NCI-H1105 treated with DMSO at 0.1 percent for 48 hours (cell line): ENCODE measurements at places on chromosomes 5 and 9.

GRCh38 chr5:113331209-113331551, 103.6 kb downstream of the TSSK1B start:
- DNase-seq = no peak

- no peak for DNase-seq
These were observed 125.4 kb downstream of the CDC42SE2 start for GRCh38 chr5:131389096-131389868.

- no peak for DNase-seq
These were observed 351 bp upstream of the MSX2 start for GRCh38 chr5:174723979-174724483.

DNA sequence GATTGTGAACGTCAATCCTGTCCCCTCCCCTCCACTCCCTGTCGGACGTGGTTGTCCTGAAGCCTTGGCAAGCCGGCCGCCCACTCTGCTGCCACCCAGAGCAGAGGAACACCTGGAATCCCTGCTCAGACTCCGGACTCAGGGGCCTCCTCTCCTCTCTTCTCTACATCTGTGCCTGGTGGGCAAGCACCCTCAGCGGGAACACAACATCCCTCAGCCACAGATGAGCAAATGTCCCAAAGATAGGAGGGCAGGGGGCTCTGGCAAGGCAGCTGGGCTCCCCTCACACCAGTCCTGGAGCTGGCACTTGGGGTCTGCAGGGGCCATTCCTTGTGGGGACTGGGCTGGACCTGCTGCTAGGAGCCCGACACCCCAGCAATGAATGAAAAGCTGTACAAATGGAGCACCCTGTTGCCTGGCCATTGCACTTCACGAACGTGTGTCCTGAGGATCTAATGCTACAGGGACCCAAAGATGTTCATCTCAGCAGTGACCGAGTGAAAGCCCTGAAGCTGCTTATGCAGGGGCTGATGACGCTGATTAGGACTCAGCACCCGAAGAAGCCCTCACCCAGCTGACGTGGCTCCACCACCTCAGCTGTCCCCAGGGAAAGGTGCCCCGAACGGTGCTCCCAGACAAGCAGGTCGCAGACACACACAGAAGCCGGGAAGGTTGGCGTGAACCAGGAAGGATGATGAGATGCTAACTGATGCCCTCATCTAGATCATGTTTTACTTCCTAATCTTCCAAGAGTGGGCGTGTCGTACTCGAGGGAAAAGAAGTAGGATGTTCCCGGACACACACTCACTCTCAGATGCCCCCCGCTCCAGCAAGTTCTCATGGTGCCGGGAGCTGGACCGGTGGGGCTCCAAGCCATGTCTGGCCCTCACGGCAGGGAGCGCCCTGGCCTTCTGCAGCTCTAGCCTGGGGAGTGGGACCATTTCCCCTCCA, 177.0 kb upstream of the PPP1R26 start:
- no peak for DNase-seq

GRCh38 chr5:10626473-10627013, 62.7 kb downstream of the ANKRD33B start:
- DNase-seq = no peak

DNA sequence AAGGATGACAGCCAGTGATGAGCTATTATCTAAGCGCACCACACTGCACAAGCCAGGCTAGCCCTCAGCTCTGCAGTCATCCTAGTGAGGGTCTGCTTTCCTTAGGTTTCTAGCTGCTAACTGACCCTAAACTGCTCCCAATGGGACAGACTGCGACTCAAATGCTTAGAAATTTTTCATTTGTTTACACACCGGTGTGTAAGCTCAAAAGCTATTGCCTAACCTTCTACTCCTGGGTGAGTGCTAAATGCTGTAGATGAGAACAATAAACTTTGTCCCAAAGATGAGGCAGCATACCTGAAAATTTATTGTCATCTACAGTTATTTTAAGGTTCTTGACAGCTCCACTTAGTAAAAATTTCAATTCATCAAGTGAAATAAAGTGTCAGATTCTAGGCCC, 311.4 kb downstream of the TMEM167A start:
- DNase-seq = no peak

DNA sequence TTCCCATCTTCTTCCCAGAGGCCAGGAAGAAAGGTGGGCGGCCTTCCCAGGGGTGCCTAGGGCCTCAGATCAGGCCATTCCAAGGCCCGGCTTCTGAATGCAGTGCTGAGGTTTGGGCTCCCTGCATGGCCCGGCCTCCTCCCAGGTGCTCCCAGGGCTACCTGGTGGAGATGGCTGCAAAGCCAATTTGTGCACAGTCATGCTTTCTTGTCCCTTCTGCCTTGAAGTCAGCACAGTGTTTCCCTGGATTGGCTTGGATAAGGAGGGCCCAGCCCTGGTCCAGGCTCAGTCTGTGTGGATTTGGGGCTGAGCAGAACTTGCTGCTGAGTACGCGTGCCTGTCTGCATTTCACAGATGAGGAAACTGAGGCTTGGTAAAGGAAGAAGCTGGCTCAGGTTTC, 72.5 kb downstream of the RXRA start:
- no peak for DNase-seq

DNA sequence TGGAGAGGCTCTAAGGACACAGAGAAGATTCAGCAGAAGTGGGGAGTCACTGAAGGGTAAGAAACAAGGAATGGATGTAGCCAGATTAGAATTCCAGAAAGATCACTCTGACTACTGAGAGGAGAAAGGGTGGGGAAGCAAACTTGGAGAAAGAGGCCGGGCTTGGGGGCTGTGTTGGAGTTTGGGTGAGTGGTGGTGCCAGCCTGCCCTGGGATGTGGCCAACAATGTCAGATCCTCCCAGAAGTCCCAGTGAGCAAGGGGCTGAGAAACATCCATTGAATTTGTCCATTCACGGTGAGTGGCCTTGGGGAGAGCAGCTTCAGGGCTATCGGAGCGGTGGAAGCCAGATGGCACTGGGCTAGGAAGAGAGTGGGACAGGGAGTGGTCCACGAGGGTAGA, 60.4 kb downstream of the COL15A1 start:
- DNase-seq = no peak

DNA sequence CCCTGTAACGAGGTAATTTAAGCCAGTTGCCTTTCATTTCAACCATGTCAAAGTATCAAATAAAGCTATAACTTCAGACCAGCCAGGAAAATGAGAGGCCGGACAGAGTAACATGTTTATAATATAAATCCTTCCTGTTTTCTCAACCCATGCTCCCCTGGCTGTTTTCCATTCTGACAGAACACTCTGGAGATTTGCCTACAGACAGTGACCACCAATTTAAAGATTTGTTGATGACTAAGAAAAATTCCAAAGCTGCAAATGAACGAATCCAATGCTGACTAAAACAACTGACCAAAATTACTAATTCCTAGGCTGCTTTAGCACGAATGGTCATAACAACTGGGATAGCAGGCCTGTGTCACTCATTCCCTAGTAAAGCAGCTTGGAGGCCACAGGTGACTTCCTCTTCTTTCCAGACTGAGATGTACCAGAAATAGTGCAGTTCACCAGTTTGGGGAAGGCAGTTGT, 141.4 kb downstream of the AOPEP start:
- DNase-seq = no peak

- no peak for DNase-seq
These were observed 27.3 kb downstream of the FOXE1 start for GRCh38 chr9:97880336-97880735.

GRCh38 chr5:60494635-60495034, 205.3 kb downstream of the DEPDC1B start:
- no peak for DNase-seq

DNA sequence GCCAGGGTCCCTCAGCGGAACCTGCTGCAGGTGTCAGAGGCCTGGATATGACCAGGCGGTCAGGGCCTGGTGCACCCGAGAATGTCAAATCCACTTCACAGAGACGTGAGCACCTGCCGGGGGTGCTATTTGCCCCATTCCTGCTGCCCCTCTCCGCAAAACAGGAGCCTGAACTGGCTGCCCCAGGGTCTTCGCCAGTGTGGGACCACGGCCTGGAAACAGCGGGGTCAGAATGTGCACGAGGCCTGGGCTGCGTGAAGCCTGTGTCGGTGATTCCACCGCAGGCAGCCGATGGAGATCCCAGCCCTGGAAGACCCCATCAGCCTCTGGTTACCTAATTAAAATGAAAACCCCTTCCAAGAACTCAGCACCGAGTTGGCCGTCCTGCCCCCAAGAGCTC, 41.2 kb upstream of the TMEM250 start:
- DNase-seq = no peak

DNA sequence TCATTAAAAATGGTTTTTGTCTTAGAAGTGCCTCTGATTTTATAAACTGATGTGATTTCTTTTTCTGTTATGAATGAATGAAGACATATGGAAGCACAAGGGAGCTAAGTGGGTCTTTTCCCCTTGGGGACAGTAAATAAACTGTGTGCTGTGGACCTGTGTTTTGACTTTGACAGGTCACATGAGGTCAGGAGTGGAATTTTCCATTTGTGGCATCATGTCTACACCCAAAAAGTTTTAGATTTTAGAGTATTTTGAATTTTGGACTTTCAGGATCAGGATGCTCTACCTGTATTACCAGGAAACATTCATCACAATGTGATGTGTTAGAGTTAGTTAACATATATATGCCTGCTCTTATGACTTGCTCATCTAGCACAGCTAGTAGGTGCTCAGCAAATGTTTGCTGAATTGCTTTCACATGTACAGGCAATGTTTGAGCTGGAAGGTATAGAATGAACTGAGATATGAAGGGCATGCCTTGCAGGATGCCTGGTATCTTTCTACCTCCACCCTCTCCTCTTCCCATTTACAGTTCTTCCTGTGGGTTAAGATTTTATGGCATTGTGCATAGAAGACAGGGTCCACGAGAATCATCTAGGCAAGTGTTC, 73.2 kb upstream of the NR3C1 start:
- no peak for DNase-seq

GRCh38 chr5:95531491-95531890, 23.3 kb downstream of the SKIC3 start:
- no peak for DNase-seq

GRCh38 chr5:134141331-134142050, 27.0 kb downstream of the TCF7 start:
- no peak for DNase-seq

- no peak for DNase-seq
These were observed 12.0 kb downstream of the ENHO start for GRCh38 chr9:34510497-34511468.

DNA sequence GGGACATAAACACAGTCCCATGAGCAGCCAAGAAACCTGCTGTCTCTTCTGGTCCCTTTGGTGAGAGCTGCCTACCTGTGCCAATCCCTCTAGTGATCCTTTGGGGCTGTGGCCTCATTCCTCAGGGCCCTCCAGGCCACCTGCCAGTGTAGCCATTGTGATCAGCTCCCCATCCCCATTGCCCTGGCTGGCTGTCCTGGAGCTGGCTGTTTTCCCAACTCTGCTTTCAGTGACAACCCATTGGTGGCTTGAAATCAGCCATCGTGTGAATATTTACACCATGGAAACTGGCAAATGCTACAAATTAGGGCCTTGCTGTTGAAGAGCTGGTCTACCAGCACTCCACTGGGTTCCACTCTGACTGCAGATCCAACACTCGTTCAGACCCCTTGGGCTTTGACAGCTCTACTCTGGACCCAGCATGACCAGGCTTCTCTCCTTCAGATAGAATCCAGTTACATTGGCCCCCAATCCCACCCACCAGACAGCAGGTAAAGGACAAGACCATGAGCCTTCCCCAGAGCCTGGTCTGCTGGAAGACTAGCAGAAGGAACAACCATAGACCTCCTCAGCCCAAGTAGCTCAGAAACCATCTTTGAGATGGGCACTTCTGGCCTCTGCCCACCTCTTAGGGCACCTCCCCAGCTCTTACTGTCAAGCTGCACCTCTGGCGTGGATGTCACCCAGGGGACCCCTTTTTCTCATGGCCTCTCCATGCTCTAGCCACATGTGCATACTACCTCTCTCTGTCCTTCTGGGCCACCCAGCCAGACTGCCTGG, 69.2 kb upstream of the NEK6 start:
- no peak for DNase-seq
